Uterus (tissue), 4 donors: ENCODE measurements at places on chromosomes 6 and 20. TPM values are rescaled to one million over a fixed set of nuclear protein-coding genes. Genes with fewer than 3 reads are reported as not detected.

The AGER gene
- total RNA-seq = 12.4 TPM

The PLN gene
- total RNA-seq = 170 TPM

The DNMT3B gene
- 0.26 TPM for total RNA-seq

- no peak for DNase-seq
Observed at GRCh38 chr6:167781066-167781767, 45.5 kb upstream of the AFDN start.

DNA sequence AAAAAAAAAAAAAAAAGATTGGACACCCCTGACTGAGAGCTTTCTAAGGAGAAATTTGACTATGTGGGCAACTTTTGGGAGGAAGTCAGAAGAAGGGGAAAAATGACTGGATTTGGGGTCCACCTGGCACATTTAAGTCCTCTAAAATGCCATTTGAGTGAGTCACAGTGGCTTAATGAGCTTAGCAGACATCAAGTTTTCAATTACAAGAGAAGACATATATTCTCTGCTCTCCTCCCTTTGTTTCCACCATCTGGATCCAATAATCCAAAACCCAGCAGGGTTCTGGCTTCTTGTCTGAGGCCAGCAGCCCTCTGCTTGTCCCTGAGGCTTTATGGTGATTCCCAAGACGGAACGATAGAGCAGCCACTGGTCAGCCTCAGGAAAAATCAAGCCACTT is 6.9 kb downstream of the PI3 start:
- no peak for DNase-seq

DNA sequence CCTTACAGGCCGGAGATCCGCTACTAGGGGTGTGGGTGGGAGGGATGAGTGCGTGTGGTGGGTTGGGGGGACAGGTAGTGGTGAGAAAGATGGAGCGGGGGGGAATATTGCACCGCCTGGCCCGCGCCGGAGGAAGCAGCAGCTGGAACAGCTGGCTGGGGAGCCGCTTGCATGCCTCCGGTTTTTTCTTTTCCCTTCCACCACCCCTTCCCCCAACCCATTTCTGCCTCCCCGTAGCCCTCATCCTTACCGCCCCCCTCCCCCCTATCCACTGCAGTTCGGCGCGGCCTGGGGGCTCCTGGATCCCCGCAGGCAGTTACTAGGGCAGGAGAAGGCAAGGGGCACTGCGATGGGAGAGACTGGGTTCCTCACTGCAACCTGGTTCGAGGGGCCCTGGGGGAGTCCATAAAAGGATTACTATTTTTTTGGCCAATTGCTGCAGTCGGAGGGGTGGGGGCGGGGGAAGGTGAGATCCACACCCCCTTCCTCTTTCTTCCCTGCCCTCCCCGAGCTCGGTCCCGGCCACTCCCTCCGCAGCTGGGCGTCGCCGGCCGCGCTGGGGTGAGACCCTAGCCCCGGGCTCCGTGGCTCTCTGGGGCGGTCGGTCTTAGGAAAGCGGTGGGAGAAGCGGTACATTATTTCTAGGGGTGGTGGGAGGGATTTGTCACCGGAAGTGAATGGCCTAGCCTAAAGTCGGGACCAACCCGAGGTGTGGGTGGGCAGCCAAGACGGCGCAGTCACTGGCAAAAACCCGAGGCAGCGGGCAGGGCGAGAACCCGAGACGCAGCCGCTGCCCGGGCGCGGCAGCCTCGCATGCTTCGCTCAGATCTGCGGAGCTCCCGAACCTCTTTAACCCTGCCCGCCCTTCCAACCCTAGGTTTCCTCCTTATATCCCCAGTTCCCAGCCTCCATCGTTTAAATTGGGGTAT is 824 bp upstream of the TBCC start:
- peak; percentile 89 for DNase-seq
